Pancreas (tissue), 10 donors: ENCODE measurements at places on chromosomes 16 and 17.
A peak's percentile ranks its signal among the peaks of the same experiment; 100 is the strongest.

GRCh38 chr17:17712268-17712924 is 31.1 kb downstream of the RAI1 start:
- no peak for DNase-seq

- peak; percentile 26 for DNase-seq
Measured at GRCh38 chr17:65531256-65532100, 30.0 kb downstream of the AXIN2 start.

DNA sequence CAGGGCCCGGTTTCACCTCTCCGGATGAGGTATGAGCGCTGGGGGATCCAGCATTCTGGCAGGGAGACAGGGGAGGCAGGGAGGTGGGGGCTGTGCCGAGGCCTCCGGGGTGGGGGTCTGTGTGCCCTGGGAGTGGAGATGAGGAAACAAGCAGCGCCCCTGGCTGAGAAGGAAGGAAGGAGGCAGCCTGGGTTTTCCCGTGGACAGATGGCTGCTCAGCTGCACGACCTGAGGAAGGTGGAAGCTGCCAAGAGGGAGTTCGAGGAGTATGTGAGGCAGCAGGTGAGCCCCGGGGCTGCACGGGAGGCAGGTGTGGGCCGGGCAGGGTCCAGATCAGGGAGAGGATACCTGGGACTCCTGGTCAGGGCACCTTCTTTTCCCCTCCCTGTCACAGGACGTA is 4.3 kb downstream of the RNF112 start:
- DNase-seq, result no peak

- no peak for DNase-seq
Measured at GRCh38 chr16:27798241-27798640, 248.3 kb downstream of the KATNIP start.

GRCh38 chr17:42129109-42129837 is 6.7 kb downstream of the HSPB9 start:
- no peak for DNase-seq

DNA sequence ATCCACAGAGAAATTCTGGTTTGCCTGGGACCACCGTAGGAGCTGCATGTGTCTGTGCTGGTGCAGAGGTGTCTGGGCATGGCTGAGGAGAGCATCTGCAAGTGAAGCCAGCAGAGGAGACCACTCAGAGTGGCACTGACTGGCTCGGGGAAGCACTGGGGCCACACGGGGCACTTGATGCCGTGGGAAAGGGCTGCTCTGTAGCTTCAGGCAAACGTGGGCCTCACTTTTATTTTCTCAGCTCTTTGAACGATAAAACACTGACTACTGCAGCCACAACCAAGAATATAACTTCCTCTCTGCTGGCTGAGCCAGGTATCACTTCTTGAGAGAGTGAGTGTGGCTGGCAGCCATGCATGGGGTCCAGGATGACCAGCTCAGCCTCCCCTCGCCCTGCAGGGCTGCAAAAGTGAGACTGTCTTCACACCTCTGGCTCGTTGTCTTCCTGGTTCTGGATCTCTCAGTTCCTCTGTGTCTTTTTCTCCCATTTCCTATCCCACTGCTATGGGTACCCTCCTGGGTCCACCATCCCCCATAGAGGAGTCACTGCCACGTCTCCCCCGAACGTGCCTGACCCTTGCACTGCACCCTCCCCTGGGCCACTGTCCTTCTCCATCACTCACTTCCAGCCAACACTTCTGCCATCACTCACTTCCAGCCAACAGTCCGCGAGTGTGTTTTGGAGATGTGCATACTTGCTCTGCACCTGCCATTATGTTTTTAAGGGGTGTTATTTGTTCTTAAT is 201.4 kb upstream of the CHMP6 start:
- DNase-seq, result no peak

GRCh38 chr17:8944748-8945147 is 20.8 kb downstream of the PIK3R5 start:
- no peak for DNase-seq

DNA sequence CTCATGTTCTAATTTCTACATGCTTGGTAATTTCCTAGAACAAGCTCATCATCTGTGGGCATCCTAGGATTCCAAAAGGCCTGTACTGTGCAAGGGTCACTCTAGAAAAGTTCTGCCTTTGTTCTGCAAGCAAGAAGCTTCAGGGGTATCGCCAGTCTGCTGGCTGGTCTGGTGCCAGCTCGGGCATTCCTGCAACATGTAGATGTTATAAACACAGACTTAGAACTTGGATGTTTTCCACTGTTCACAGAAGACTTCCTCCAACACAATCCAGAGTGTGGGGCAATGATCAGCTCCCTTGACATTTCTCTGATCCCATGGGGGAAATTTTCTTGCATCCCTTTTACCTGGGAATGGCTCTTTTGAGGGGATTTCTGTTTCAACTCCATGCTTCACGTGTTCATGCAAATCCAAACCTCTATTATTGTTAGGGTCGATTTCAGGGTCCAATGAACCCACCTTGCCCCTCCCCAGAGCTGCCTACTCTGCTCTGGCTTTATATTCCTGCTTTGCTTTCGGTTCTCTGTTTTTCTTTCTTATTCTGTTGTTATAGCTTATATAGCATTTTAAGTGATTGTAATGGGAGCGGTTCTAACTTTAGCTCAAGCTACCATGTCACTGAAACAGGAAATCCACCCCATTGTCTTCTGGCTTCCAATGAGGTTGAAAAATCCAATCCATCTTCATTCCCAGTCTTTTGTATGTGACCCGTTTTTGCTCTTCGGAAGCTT is 25.3 kb downstream of the UBE2O start:
- no peak for DNase-seq

DNA sequence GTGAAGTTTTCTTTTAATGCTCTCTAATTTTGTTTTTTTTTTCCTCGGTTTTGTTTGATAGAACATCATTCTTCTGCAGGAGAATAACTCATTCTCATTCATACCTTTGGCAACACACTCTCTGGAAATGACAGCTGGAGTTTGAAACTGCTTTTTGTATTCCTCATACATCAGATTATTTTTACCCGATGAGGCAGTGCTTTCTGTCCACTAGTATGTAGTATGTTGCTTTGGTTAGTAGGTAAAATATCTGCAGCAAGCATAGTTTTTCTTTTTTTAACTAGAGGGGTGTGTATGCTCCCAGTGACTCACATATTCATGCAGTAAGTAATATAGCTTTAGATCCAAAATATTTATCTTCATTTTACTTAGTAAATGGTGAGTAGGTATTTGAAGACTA is 6.4 kb downstream of the PRKCA start:
- no peak for DNase-seq

GRCh38 chr16:57062329-57062728 is 30.1 kb upstream of the CPNE2 start:
- DNase-seq, result no peak

DNA sequence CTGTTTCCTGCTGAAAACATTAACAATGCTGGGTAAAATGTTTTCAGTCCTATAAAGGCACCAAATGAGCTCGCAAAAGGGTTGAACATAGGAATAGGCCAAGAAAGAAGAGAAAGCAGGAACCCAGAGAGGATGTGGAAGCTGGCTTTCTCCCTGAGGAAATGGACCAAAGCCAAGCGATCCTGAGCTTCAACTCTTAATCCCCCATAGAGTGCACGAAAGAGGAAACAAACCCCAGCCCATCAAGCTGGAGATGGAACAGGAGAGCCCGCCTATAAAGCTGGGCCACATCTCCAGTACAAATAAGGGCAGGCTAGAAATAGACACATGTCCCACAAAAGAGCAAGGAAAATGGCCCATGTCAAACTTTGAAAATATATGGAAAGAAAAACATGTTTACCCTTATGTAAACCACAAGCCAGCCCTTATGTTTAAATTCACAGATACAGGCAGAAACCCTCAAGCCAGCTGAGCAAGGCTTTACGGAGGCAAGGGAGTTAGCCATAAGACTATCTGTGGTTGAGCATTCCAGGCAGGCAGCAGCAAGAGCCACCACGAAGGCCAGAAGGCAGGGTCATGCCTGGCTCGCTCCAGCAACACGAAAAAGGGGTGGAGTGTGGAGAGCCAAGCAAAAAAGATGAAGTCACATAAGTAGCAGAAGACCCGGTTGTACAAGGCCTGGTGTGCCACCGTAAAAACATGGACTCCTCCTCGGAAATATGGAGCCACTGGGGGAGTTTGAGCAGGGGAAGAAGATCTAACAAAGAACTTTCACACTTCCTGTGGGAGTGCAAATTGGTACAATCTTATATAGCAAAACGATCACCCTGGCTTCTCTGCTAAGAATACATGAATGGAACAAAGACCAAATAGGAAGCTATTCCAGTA is 27.8 kb downstream of the COPRS start:
- no peak for DNase-seq

DNA sequence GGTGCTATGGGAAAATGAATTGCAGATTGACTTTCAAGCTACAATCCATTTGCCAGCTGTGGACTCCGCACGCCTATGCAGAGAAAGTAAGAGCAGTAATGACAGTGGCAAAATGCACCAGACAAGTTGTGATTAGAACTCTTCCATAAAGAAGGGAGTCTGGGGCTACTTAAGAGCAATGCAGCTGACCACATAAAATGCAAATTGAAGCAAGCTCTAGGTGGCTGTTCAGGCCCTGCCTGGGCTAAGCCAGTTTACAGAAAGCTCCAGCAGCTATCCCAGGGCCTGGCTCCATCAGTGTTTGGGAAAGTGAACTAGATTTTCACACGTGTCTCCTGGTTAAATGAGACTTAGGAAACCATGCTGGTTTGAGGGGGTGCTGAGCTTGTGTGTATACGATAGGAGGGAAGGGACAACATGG is 2.2 kb upstream of the MAP2K6 start:
- no peak for DNase-seq

- DNase-seq, result no peak
Measured at GRCh38 chr17:60371818-60372510, 20.0 kb downstream of the USP32 start.

DNA sequence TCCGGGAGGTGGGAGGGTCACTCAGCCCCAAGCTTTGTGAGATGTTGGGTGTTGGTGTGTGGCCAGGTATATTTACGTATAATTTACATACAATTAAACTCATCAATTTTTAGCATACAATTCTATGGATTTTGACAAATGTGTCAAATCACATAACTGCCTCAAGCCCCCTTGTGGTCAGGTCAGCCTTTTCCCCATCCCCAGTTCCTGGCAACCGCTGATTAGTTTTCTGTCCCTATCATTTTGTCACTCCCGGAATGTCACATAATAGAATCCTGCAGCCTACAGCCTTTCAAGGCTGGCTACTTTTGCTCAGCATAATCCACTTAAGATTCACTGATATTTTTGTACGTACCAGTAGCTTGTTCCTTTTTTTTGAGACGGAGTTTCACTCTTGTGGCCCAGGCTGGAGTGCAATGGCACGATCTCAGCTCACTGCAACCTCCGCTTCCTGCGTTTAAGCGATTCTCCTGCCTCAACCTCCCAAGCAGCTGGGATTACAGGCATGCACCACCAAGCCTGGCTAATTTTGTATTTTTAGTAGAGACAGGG is 19.3 kb upstream of the RAI1 start:
- no peak for DNase-seq

DNA sequence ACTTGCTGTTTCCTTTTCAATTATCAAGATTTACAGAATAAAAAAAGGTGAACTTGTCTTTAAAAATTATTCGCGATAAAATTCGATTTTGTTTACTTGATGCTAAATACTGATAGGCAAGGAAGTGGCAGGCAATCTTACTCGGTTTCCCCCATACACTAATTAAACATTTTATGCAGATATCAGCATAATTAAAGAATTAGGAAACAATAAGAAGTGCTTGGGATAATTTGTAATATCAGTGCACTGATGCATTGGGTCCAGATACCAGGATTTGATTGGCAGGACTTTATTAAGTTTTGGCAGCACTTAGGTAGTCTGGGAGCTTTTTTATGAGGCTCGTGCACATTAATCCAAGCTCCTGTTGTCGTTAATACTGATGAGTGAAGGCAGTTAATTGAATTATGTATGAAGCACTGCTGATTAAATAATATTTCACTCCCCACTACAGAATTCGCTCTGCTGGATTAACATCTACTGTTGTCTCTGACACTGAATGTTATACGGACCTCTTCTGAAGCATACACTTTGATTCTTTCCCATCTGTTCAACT is 165.6 kb downstream of the CA10 start:
- no peak for DNase-seq

DNA sequence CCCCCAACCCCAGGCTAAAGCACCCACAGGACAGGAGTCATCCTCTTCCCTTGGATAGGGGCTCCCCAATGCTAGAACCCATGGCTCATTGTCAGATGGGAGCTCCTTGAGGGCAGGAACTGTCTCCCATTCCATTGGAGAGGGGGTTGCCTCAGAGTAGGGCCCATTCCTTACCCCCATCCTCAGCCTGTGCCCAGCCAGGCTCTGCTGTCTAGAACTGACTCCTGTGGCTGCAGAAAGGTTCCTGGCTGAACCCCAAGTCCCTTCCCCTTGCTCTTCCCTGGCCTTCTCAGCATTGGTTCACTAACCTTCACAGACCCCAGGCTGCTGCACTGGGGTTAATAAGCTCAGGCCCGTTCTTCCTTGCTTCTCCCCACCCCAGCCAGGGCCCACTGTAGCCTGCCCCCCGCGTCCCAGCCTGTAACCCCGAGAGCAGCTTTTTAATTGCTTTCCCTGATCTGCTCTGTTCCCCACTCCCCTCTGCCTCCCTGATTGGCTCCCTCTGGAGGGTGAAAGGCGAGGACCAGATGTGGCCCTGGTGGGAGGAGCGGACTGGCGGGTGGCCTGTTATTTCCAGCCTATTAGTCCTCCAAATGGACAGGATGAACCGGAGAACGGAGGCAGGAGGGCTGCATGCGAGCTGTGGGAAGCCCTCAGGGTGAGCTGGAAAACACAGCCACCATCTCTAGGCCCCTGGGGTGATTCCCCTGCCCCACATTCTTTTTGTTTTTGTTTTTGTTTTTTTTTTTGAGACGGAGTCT is 6.0 kb upstream of the GFAP start:
- peak; percentile 48 for DNase-seq

DNA sequence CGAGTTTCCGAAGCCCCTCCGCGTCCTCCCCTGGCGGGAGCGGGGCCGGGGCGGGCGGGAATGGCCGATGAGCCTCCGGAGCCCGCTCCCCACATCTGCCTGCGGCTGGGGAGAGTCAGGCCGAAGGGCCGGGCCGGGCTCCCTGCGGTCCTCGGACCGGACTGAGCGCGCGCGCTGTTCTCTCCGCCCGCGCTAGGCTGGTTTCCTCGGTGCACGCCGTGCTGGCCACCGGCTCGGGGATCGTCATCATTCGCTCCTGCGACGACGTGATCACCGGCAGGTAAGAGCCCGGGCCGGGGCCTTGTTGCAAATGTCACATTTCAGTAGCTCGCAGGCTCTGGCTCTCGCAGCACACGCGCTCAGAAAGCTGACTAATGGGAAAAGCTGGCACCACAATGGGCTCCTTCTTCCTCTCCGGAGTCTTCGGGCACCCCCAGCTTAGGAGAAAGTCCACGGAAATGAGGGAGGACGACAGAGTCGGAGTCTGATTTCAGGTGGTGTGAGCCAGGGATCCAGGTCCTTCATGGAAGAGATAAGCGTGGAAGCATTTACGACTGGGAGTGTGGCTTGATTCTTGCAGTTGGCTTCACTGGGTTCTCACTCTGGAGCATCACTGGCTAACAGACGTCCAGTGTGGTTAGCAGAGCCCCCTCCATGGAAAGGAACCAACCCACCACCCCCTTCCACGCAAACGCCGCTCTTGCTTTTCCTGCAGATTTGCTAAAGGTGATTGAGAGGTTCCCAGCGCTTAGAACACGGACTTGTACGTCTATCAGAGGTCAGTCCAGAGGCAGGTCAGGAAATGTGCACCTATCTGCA is 715 bp downstream of the TLCD3A start:
- DNase-seq, result peak; percentile 60

- no peak for DNase-seq
Measured at GRCh38 chr16:57013229-57013628, 23.9 kb downstream of the NLRC5 start.
